ENCODE measurements at places on chromosomes 7 and 10.
A peak's percentile ranks its signal among the peaks of the same experiment; 100 is the strongest.

DNA sequence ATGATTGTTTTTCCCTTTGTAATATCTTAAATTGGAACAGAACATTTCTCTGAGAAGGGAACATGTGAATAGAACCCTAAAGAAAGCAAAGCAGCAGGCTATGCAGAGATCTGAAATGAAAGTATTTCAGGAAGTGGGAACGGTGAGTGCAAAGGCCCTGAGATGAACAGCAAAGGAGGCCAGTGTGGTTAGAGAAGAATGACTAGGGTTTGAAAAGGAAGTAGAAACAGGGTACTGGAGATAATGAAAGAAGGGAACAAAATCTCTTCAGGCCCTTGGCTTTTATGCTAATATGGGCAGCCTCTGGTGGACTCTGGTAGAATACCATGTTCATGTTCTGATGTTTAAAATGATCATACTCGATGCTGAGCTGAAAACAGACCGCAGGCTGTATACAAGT, 22.2 kb downstream of the ARHGAP21 start:
- DNase-seq, result no peak

DNA sequence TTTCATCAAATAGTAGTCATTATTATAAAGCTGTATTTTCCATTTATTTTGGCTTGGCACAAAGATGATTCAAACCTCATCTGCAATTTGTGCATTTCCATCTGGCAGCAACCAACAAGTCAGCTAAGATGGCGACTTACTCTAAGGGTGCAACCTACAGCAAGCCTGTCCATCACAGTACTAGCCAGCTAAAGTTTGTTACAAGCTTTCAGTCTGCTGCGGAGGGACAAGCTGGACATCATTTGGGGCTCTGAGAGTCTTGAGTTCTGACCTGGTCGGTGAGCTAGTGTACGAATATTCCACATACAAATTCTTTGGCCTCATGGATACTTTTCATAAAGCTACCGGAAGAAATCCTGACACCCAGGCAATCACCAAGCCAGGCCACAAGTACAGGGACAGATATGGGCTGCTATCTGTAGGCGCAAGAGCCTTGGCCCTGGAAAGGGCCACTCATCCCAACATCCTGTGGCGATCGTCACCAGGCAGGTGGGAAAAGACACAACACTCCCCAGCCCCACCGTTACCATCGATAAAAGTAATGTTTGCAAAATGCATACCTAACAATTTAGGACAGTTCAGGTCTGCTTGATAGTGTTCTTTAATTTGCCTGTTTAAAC, 307.6 kb downstream of the SKIDA1 start:
- DNase-seq, result no peak

DNA sequence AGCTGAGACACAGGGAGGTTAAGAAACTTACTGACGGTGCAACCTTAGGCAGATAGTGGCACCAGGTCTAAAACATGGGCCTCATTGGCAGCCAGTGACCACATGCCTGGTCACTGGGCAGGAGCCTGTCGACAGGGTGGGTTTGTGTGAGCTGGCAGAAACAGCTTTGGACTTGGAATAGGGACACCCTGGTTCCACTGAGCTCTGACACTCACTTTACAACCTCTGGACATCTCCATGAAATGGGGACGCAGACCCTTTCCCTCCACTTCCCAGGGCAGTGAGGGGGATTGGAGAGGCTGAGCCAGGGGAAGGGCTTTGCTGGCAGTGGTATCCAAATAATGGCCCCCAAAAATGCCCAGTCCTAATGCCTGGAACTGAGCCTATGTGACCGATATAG, 49.7 kb downstream of the OAT start:
- no peak for DNase-seq

DNA sequence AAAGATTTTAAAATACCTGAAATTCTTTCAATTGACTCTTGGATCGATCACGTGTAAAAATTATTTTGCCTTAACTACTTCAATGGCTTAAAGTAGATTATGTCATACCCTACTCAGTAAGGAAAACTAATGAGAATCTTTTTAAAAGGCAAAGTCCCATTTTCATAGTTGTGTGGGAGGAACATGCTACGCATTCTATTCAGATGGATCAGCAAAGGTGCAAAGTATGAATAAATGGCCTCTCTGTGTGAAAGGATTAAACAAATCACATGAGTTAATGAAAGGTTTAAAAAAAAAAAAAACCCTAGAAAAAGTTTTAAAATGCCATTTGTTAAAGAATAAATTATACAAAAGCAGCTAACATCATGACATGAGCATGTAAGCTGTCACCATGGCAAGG, 77.1 kb downstream of the ENO4 start:
- no peak for DNase-seq

DNA sequence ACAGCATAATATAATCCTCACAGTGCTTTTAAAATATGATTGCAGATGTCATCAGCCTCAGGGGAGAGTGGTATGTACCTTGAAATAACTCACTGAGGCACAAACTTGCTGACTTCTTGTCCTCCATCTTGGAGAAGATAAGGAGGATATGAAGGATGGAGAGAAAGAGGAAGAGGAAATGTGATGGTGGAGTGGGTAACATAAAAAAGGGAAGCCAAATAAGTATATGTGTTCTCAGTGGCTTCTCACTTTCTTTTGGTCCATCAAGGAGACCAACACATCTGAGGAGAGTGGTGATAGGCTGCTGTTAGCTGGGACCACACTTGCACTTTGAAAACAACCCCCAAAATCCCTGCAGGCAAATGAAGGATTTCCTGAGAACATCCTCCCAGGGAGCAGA, 21.6 kb upstream of the ZNF37A start:
- no peak for DNase-seq

DNA sequence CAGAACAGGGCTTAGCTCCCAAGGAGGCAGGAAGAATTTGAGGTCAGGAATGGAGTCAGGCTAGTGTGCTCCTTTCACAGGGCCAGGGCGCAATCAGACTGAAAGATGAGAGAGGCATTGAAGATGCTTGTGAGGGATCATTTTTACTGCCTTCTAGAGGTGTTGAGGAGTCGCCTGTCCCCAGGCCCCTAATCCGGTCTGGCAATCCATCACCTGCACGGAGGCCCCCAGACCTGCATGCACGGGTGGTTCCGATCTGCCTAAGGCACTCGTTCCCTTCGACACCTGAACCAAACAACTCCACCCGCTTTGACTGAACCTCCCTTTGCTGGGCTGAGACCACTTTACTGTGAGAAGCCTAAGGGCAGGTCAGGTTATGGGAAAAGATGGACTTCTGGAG, 8.0 kb downstream of the FOXI2 start:
- no peak for DNase-seq

DNA sequence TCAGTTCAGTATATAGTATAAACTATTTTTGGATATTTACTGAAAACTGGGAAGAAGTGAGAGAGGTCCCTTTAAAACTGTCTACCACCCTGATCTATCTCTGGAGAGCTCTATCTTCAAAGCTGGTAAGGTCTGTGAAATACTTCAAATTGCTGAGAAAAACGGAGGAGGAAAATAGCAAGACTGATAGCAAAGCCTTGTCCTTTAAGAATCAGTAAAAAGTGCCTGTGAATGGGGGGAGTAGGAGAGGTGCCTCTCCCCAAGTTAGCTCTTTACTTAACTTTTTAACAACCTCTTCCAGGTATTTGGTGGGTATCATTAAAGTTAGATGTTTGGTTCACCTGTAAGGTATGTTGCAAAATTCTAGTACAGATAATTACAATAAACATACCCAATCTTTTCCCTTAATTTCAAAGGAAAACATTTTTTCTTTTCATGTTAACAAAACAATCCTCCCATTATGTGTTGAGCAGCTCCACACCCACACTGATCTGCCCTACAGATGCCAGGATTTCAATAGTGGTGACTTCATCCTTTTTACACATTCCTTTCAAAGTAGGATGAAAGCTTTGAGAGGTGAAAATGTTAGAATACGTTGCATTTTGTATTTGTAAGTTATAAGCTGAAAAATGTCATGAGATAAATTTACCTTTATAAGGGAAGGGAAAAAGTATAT, 149.2 kb downstream of the CRPPA start:
- no peak for DNase-seq

GRCh38 chr7:1532456-1533254, 2.2 kb downstream of the MAFK start:
- DNase-seq, result no peak

DNA sequence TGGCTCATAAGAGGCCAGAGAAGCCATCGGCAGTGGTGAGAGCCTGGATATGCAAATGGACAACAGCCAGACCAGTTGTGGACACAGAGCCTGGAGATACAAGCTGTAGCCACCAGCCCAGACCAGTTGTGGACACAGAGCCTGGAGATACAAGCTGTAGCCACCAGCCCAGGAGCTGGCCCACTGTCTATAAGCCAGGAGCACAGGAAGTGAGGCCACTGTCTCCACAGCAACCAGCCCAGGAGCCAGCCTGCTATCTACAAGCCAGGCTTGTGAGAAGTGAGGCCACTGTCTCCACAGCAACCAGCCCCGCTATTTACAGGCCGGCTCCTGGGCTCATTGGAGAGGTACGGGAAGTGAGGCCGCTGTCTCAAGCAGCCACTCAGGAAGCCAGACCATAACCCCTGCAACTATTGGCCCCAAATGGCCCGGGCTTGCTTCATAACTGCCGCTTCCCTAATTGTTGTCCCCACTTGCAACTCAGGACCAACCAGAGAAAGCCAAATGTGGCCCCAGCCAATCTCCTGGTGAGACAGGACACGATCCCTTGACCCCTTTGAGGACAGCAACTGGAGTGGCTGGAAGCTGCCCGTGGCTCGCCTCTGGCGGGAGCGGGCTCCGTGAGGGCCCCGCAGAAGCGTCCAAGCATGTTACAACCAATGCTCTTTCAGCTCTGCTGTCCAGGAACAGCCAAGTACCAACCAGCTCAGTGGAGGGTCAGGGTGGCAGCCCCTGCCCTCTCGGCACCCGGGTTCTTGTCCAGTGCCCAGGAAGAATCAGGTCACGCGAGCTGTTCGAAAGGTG, 44.1 kb upstream of the CNPY1 start:
- peak; percentile 46 for DNase-seq

GRCh38 chr10:107442035-107442505, 277.6 kb upstream of the SORCS1 start:
- DNase-seq, result no peak

GRCh38 chr7:120984406-120984805, 4.1 kb upstream of the CPED1 start:
- DNase-seq, result no peak

DNA sequence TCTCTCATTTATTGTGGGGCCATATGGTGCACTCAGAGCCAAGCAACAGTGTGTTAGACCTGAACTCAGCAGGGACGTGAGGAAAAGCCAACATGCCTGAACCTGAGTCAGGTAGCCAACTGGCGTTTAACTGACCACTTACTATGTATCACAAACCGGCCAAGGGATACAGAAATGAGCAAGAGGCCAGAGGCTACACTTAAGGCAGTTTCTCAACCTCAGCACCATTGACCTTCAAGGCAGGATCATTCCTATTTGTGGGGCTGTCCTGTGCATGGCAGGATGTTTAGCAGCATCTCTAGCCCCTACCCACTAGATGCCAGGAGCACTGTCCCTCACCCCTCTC, 103.5 kb upstream of the NANOS1 start:
- no peak for DNase-seq

DNA sequence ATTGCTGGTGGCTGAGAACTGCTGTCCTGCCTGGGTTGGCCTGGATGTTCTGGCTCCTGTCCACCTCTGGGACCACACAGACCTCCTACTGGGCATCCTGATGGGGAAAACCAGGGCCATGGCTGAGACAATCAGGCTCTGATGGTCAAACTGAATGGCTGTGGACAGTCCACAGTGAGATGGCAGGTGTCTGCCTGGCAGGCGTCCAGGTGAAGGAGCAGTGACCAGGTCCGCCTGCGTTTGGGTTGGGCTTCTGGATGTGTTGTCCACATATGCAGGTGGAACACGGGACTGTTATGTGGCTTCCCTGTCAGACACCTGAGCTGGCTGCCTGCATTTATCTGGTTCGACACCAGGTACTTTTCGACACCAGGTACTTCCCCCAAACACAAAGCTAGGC, 241.7 kb downstream of the BUB3 start:
- no peak for DNase-seq

GRCh38 chr10:23499372-23500132, 60.7 kb downstream of the OTUD1 start:
- DNase-seq, result no peak

GRCh38 chr7:4783762-4784351, 8.4 kb downstream of the AP5Z1 start:
- no peak for DNase-seq

GRCh38 chr10:69335613-69336012, 57.3 kb downstream of the HK1 start:
- no peak for DNase-seq

- DNase-seq, result no peak
These were observed 1.2 kb downstream of the SEPTIN7 start for GRCh38 chr7:35802102-35802466.

GRCh38 chr7:106304568-106304967, 19.8 kb upstream of the NAMPT start:
- no peak for DNase-seq

- no peak for DNase-seq
These were observed 243.8 kb downstream of the GLI3 start for GRCh38 chr7:41992881-41993867.

DNA sequence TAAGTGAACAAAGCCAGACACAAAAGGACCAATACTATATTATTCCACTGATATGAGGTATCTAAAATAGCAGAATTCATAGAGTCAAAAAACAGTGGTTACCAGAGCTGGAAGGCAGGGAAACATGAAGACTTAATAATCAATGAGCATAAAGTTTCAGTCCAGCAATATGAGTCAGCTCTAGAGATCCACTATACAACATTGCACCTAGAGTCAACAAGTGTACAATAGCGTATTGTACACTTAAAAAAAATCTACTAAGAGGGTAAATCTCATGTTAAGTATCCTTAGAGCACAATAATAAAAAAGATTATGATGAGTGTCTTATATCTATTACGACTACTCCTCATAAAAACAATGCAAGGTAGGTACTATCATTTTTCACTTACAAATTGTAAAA, 36.1 kb downstream of the C10orf90 start:
- DNase-seq, result no peak

DNA sequence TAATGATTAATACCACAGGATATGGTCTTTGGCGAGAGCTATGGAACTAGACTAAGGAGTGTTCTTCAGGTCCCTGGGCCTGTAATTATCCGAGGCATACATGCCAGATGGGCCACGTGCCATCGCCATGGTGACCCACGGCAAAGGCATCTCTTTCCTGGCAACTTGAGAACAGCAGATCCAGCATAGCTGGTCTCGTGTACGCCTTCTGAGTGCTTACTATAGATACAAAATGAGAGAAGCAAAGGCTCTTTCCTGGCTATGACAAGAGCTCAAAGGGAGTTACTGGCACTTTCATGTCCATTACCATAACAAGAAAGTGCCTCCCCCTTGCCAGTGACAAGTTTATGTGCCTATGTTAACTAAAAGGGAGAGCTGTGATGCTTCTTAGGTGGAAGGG, 26.0 kb upstream of the GLI3 start:
- DNase-seq, result no peak

GRCh38 chr10:116207690-116208089, 65.3 kb downstream of the GFRA1 start:
- no peak for DNase-seq

GRCh38 chr10:114384181-114384580, 20.1 kb downstream of the AFAP1L2 start:
- no peak for DNase-seq

DNA sequence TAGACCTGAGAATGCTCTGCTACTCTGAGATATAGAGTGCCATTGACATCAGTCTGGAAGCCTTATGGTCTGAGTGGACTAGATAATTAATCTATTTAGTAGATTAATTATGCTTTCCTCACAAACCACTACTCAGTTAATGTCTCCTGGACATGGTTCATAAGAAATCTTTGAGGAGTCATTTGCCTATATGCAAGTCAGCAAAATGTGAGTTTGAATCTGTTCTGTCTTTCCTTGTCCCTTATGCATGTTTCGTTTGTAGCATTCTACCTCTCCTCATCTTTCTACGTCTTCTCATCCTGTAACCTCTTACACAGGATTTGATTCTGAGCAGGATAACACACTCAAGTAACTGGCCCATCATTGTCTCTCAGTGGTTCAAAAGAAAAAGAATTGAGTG, 735.4 kb upstream of the LRRTM3 start:
- no peak for DNase-seq

Data from NCI-H774 (cell line).